ENCODE measurements at places on chromosomes 11 and 22.

DNA sequence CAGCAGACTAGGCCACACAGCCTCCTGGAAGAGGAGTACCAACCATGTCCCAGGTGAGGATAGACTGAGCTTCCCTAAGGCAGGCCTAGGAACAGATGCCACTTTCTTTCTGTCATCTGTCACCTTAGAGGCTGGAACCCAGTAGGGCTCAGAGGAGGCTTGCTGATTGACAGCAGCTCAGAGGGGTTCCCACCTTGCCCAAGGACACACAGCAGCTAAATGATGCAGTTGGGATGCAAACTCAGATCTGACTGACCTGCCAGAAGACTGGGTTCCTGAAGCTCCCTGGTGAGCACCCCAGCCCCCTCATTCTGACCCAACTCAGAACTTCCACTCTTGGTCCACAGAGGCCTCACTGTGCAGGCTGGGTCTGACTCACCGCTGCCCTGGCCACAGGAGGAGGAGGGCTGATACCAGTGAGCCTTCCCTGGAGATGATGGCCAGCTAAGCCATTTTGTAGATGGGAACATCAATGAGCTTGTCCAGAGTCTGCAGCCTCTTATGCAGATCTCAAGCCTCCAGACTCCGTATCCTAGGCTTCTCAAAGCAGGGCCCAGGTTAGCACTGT lies 14.0 kb downstream of the CAPN5 start:
- DNase-seq: no peak

DNA sequence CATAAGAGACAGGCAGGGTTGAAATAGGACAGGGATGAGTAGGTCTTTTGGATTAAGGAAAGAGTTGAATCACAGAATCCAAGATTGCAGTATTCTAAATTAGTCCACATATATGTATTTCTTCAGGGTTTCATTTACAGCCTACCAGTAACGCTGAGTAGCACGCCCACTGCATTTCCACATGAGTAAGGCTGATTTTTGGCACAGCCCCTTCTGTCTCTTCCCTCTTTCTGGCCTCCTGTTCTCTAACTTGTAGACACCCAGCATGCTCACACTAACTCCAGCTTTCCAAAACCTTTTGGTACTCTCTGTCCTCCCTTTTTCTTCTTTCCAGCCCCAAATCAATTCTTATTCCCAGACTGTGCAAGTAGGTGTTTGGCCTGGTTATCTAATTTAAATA lies 3.7 kb upstream of the SIK2 start:
- DNase-seq: no peak

- no peak for DNase-seq
Measured at GRCh38 chr22:45026511-45026910, 16.7 kb upstream of the PHF21B start.

GRCh38 chr11:95577716-95578460 lies 211.7 kb downstream of the FAM76B start:
- DNase-seq: no peak

- DNase-seq: no peak
Measured at GRCh38 chr22:24685531-24686190, 82.7 kb downstream of the GGT1 start.

- no peak for DNase-seq
Measured at GRCh38 chr22:29727131-29727523, 7.3 kb downstream of the CABP7 start.

GRCh38 chr11:72786305-72787215 lies 7.3 kb downstream of the STARD10 start:
- DNase-seq: no peak

- no peak for DNase-seq
Measured at GRCh38 chr11:128800871-128801417, 66.2 kb downstream of the KCNJ1 start.

DNA sequence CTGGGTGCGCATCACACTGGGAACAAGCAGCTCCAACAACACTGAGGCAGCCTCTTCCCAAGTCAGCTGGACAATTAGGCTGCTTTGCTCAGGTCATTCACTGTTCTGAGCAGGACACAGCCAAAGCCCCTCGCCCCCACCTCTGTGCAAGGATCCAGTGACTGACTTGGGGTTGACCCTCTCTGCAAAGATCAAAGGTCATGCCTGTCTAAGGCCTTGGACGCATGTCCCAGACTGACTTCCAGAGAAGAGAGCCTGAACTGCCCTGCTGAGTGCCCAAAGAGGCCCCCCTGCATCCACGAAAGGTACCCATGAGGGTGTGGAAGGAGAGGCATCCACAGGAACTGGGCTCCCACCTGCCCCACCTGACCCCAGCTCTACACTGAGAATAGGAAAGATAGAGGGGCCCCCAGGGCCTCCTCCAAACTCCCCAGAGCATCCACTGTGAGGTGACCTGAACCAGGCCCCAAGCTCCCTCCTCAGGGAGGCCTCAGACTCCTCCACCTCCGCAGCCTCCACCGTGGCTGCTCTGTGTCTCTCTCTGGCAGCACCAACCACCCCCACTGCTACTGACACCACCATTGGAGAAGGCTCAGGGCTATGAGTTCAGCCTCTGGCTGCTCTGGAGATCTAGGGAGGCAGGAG lies 53.5 kb downstream of the IGLL5 start:
- no peak for DNase-seq

All from CD4-positive, alpha-beta T cell treated with Interleukin-10 for 1 hour (primary cell).